ENCODE measurements at places on chromosomes 1 and 21. TPM values are rescaled to one million over a fixed set of nuclear protein-coding genes. Genes with fewer than 3 reads are reported as not detected.

- no peaks in the 10 kb centered on the region for H3K36me3 ChIP-seq
- no peak for DNase-seq
- no peaks in the 10 kb centered on the region for H3K27me3 ChIP-seq
- no peak overlapping the region for H3K27ac ChIP-seq
- H3K4me1 ChIP-seq: peaks cover 3% of the 10 kb centered on the region
- H3K4me3 ChIP-seq: no peak overlapping the region
Measured at GRCh38 chr1:101115112-101115511, 89.5 kb upstream of the DPH5 start.

- peaks cover 17% of the 10 kb centered on the region for H3K4me1 ChIP-seq
- H3K4me3 ChIP-seq: no peak overlapping the region
- H3K27ac ChIP-seq: no peak overlapping the region
- no peak for DNase-seq
- H3K27me3 ChIP-seq: no peaks in the 10 kb centered on the region
Measured at GRCh38 chr1:91872000-91872399, 14.0 kb downstream of the TGFBR3 start.

DNA sequence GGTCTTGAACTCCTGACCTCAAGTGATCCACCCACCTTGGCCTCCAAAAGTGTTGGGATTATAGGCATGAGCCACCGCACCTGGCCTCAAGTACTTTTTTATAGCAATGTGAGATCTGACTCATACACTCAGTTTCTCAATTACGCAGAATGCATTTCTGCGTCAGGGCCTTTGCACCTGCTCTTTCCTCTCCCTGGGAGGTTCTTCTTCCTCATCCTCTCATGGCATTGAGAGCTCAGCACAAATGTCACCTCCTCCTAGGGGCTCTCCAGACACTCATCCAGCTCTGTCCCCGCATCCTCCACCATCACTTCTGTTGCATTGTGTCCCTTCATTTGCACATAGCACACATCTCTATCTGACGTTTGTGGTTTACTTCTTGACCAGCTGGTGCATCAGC lies 418.8 kb downstream of the PTPRU start:
- no peak overlapping the region for H3K27ac ChIP-seq
- peaks cover 5% of the 10 kb centered on the region for H3K27me3 ChIP-seq

GRCh38 chr1:224201383-224201782 lies 18.3 kb downstream of the DEGS1 start:
- no peaks in the 10 kb centered on the region for H3K27me3 ChIP-seq
- H3K4me3 ChIP-seq: no peak overlapping the region
- H3K27ac ChIP-seq: no peak overlapping the region
- H3K4me1 ChIP-seq: peaks cover 15% of the 10 kb centered on the region

GRCh38 chr1:34695580-34695979 lies 59.3 kb upstream of the GJB5 start:
- H3K4me1 ChIP-seq: no peaks in the 10 kb centered on the region
- H3K27ac ChIP-seq: no peak overlapping the region
- H3K36me3 ChIP-seq: no peaks in the 10 kb centered on the region
- DNase-seq: no peak
- H3K27me3 ChIP-seq: no peaks in the 10 kb centered on the region
- H3K4me3 ChIP-seq: no peak overlapping the region

DNA sequence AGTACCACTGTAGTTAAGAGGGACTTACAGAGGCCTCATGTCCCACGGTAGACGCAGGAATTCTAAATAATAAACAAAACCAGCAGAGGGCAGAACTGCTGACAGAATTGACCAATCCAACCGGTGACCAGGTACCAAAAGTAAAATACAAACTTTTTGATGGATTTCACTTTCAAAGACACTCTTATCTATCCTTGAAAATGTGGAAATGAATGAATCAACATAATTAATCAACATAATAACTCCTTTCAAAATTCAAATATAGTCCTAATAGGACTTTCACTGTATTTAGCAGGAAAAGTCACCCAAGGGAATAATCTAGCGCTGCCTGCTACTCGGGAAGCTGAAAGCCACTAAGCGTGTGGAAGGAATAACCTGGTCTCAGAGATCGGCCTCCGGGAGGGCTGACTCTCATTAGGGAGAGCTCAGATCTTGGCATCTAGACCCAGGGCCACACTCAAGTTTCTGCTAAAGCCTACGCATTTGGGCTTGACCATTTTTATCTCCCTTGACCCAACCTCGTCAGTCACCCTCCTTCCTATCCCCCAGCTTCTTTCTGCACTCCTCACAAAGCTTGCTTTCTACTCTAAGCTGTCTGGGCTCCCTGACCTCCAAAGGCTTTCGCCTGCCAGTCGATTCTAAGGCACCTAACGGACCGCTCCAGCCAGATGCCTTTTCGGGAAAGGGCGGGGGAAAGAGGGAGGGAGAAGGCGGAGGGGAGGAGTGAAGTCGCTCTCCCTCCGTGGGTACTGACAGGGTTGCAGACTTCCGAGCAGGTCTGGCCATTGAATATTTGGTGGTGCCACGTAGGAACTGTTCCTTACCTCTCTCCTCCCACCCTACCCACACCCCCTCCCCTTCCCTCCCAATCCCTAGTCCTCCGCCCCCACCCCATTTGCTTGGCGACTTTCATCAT lies 1.6 kb downstream of the COL11A1 start:
- H3K4me3 ChIP-seq: peak overlapping the region; percentile 62
- peak; percentile 12 for DNase-seq
- no peaks in the 10 kb centered on the region for H3K27me3 ChIP-seq
- H3K27ac ChIP-seq: no peak overlapping the region
- no peaks in the 10 kb centered on the region for H3K36me3 ChIP-seq
- H3K4me1 ChIP-seq: no peaks in the 10 kb centered on the region

DNA sequence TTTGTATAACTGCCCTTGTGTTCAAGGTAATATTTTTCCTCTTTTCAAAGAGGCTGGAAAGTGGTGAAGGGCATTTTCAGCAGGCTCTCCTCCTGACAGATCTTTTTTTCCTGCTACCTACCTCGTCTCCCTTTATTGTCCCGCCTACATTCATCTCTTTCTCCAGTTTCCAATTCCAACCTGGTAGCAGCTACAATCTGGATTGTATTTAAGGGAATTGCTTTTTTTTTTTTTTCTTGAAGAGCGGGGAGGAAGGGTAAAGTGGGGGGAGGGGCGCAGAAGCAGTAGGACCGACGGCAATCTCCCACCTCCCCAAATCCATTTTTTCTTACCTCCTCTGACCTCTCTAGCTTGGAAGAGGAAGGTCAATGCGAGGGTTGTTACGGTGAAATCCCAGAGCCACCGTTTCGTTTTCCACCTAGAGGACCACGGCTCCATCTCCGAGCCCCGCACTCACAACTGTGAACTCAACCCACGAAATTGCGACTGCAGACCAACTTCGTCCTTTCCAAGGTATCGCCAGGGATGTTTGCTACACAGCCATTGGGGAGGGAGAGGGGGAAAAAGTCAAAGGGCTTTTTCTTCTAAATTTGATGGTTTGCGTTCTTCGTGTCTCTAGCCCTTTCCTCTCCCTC lies 464 bp downstream of the COL11A1 start:
- H3K36me3 ChIP-seq: no peaks in the 10 kb centered on the region
- DNase-seq: no peak
- peak overlapping the region; percentile 62 for H3K4me3 ChIP-seq
- H3K27me3 ChIP-seq: peaks cover 2% of the 10 kb centered on the region

GRCh38 chr1:165408518-165408917 lies 36.4 kb downstream of the RXRG start:
- peaks cover 4% of the 10 kb centered on the region for H3K36me3 ChIP-seq
- no peak overlapping the region for H3K4me3 ChIP-seq
- no peak for DNase-seq
- no peaks in the 10 kb centered on the region for H3K27me3 ChIP-seq
- H3K4me1 ChIP-seq: peaks cover 9% of the 10 kb centered on the region

- DNase-seq: no peak
- H3K4me3 ChIP-seq: no peak overlapping the region
- H3K36me3 ChIP-seq: peaks cover 60% of the 10 kb centered on the region
- H3K4me1 ChIP-seq: peaks cover 10% of the 10 kb centered on the region
Measured at GRCh38 chr1:151809290-151809984, 4.2 kb upstream of the LINGO4 start.

DNA sequence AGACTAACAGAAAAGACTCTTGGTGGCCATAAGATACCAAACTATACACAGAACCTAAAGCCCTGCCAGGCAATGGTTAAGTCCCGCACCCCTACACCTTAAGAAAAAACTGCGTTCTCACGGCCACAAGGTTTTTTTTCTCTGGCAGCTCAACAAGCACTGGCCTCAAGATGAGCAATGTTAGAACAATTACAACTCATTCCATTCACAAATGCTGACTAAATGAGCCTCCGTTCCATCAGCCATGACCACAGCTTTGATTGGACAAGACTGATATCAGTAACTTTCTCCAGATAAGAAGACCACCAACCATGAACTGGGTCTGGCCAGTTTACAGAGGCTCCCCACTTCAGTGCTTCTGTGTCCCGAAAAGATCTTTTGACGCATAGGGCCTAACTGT lies 31.9 kb downstream of the SEC16B start:
- no peak overlapping the region for H3K27ac ChIP-seq
- no peaks in the 10 kb centered on the region for H3K27me3 ChIP-seq
- H3K4me3 ChIP-seq: no peak overlapping the region
- DNase-seq: no peak

GRCh38 chr1:32878637-32879041 lies 7.7 kb upstream of the HPCA start:
- no peak overlapping the region for H3K27ac ChIP-seq
- peaks cover 12% of the 10 kb centered on the region for H3K4me1 ChIP-seq
- H3K4me3 ChIP-seq: no peak overlapping the region
- no peaks in the 10 kb centered on the region for H3K27me3 ChIP-seq

DNA sequence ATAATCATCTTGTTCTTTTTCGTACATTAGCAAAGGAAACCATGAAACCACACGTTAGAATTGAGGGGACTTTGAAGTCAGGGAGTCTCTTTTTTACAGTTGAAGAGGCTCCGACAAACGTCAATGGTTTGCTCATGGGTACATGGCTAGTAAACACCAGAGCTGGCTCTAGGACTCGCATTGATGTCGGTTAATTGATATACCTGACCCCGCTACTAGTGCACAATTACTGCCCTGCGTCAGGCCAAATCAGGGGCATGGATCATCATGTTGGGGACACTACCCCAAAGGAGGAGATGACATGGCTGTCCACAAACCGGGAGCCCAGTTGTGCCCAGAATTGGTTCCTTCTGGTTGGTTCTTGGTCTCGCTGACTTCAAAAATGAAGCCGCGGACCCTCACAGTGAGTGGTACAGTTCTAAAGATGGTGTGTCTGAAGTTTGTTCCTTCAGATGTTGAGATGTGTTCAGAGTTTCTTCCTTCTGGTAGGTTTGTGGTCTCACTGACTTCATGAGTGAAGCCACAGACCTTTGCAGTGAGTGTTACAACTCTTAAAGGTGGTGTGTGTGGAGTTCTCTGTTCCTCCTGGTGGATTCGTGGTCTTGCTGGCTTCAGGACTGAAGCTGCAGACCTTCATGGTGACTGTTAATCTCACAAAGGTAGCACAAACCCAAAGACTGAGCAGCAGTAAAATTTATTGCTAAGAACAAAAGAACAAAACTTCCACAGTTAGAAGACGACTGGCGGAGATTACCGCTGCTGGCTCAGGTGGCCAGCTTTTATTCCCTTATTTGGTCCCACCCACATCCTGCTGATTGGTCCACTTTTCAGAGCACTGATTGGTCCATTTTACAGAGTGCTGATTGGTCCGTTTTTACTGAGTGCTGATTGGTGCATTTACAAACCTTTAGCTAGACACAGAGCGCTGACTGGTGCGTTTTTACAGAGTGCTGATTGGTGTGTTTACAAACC lies 126.9 kb upstream of the ERRFI1 start:
- no peak overlapping the region for H3K4me3 ChIP-seq
- H3K36me3 ChIP-seq: no peaks in the 10 kb centered on the region
- H3K27me3 ChIP-seq: no peaks in the 10 kb centered on the region
- no peaks in the 10 kb centered on the region for H3K4me1 ChIP-seq

GRCh38 chr1:17551755-17552234 lies 12.3 kb downstream of the ARHGEF10L start:
- no peaks in the 10 kb centered on the region for H3K36me3 ChIP-seq
- H3K4me1 ChIP-seq: peaks cover 14% of the 10 kb centered on the region
- no peak for DNase-seq
- no peaks in the 10 kb centered on the region for H3K27me3 ChIP-seq
- H3K4me3 ChIP-seq: no peak overlapping the region

DNA sequence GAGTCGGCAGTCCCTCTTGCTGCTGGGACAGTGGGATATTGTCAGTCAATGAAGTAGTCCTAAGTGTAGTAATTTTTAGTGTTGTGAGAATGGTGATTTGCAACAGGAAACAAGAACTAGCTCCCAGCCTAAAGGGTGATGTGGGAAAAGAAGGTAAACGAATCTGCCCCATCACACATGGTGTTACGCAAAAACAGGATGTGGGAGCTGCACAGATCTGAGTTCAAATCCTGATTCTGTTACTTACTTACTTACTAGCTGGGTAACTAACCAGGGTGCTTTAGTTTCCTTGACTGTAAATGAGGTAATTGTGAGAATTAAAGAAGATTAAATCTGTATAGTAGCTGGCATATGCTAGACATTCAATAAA lies 22.3 kb downstream of the NAV1 start:
- no peaks in the 10 kb centered on the region for H3K4me1 ChIP-seq
- no peak for DNase-seq
- no peaks in the 10 kb centered on the region for H3K27me3 ChIP-seq
- H3K36me3 ChIP-seq: no peaks in the 10 kb centered on the region
- no peak overlapping the region for H3K4me3 ChIP-seq

- no peak overlapping the region for H3K4me3 ChIP-seq
- no peak overlapping the region for H3K27ac ChIP-seq
- no peaks in the 10 kb centered on the region for H3K27me3 ChIP-seq
- no peak for DNase-seq
- peaks cover 16% of the 10 kb centered on the region for H3K4me1 ChIP-seq
Measured at GRCh38 chr1:44237721-44238457, 24.6 kb downstream of the DMAP1 start.

The PGLYRP3 gene
- total RNA-seq: not detected

The IFNLR1 gene
- total RNA-seq: 1.1 TPM

The CD53 gene
- total RNA-seq: 7.5 TPM

The OR6K3 gene
- not detected for total RNA-seq

The SH2D5 gene
- 2.6 TPM for total RNA-seq

The HUNK gene
- total RNA-seq: 0.17 TPM

The F13B gene
- not detected for total RNA-seq

The C2CD4D gene
- not detected for total RNA-seq

The KIF21B gene
- total RNA-seq: 0.50 TPM

The FAM177B gene
- total RNA-seq: not detected
